Activated CD8-positive, alpha-beta memory T cell treated with anti-CD3 and anti-CD28 coated beads for 48 hours (primary cell): ENCODE measurements at places on chromosomes 5 and 9.

GRCh38 chr5:86824637-86825036 is 206.9 kb downstream of the COX7C start:
- no peak for DNase-seq

GRCh38 chr9:132888151-132888550 is 9.5 kb downstream of the SPACA9 start:
- no peak for DNase-seq

GRCh38 chr9:2000314-2000713 is 14.8 kb upstream of the SMARCA2 start:
- no peak for DNase-seq

DNA sequence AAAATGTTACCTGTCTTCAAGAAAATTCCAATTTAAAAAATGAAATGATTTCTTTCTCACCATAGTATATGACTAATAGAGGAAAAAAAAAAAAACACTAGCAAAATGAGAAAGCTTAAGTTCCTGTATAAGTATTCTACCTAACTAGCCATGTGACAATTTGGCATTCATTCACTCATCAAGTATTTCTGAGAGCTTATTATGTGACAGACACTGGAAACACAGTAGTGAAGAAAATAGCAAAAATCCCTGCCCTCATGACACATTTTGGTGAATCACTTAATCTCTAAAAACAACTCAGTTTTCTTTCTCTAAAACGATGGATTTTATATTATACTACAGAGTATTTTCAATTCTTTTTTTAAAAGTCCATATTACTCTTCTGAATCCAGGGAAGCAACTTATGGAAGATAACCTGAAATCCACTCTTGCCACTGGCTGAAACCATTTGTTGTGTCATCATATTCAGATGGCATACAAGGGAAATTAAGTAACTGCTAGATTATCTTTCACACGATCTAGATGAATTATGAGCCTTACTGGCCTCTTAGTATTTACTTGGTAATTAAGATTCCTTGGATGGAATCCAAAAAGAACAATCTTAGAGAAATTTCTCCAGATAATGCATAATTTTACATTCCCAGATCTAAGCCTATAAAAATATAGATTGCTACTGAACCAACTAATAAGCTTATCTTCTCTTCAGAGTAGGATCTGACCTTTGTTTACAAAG is 5.5 kb downstream of the PTBP3 start:
- no peak for DNase-seq

GRCh38 chr5:36378551-36378950 is 76.8 kb upstream of the RANBP3L start:
- no peak for DNase-seq

DNA sequence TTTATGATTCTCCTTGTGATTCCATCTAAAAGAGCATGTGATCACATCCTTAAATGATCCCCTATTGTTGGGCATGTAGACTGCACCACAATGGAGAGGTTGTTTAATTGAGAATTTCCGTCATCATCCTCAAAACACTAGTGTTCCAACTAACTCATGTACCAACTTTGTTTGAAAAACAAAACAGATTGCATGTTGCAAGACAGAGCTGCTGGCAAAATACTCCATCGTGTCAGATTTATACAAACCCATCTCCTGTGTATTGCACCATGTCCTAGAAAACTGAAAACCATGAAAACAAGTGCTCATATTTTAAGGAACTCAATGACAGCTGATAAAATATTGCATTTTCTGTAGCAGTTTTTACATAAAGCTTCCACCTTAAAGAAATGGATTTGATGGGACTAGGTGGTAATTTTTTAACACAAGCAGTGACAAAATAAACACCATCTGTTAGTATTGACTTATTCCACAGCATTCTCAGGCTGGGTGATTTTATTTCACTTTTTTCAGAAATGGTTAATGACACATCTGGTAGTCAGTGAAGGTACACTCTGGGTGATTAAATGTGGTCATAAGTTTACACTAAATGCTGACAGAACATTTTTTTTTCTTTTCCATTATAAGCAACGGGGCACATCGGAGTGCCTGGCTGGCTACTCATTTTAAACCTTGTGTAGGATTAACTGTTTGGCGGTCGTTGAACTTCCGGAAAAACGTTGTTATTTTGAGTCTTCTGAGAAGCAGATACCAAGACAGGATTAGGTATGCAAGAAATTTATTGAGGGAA is 602.9 kb upstream of the WWC1 start:
- no peak for DNase-seq

- DNase-seq, result no peak
Observed at GRCh38 chr9:30329431-30329830, 2055.0 kb upstream of the ACO1 start.

GRCh38 chr5:153421676-153422075 is 68.8 kb upstream of the GRIA1 start:
- DNase-seq, result no peak

DNA sequence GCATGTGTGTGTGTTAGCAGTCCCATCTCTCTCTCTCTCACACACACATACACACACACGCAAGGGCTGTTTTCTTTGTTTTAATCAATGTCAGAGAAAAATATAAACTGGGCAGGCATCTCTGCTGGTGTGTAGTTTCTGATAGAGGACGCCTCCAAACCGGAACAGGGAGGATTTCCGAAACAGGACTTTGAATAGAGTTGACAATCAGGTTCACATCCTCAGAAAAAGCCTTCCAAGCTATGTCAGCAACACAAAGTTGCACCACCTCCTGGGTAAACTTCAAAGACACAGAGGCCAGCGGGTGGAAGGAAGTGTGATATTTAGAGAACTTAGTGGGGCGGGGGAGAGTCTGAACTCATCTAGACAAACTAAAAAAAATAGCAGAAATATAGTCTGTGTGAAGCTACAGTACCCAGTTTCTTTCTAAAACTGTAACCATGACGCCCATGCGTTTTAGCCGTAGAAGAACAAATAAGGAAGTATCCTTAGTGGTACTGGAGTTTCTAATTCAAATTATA is 1.2 kb downstream of the ST8SIA4 start:
- DNase-seq, result no peak

DNA sequence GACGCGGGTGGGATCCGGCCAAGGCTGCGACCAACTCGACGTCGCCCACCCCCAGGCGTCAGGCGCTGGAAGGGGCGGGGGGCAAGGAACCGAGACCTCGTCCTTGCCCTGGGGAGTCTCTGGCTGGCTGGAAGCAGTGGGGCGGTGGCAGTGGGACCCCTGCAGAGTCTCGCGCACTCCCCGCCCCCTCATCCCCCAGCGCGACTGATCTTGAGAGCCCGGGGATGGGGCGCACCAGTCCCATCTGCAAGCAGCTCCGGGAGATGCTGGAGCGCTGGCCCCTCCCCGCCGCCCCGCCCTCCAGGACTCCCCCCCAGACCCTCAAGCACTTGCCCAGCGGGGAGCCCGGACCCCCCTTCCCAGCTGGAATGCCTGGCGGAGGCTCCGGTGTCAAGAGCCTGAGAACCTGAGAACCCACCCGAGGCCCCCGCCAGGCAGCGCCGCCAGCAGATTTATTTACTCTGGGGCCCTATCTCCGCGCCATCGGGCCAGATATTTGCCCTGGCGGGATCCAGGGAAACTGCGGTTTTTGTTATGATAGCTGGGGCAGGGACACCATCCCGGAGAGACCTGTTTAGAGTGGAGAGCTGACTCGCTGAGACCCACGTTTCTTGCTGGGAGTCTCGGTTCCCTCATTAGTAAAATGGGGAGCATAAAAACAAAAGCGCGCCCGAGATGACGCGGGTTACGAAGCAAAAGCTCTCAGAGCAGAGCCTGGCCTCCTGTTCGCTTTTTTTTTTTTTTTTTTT is 1.2 kb downstream of the PRRT1B start:
- DNase-seq, result no peak

GRCh38 chr9:36736648-36737047 is 164.0 kb downstream of the MELK start:
- no peak for DNase-seq

DNA sequence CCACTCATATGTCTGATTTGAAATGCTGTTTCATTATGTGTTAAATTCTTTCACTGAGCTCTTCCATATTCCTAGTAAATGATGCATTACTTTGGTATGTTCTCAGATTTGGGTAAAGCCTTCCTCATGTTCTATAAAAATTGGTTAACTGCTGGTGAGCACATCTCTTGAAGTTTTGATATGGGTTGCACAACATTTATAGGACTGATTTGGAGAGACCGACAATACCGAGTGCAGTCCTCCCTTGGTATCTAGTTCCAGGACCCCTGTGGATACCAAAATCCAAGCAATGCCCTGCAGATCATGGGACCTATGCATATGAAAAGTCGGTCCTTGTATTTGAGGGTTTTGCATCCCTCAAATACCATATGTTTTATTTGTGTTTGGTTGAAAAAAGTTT is 37.8 kb downstream of the WDR36 start:
- DNase-seq, result no peak

- no peak for DNase-seq
Observed at GRCh38 chr5:5467737-5468136, 45.3 kb downstream of the ICE1 start.

DNA sequence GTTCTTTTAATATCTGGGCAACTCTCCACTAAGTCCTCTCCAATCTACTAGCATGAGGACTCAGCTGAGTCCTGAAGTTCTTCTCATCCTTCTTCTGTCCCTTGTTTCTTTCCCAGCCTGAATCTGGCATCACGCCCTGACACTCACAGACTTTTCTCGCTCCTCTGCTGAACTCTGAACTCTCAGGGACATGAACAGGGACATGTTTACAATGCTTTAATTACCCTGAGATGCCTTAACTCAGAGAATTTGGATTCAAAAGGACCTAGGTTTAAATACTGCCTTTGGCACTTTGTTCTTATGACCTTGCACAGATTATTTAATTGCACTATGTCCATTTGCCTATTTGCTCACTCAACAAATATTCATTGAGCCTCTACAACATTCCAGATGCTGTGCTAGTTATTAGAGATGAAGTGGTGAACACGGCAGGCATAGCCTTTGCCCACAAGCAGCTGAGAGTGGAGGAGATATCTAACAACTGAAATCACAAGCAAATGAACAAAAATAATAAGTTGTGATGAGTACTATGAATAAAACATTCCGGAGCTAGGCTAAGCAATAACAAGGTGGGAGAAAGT is 106.0 kb downstream of the ADRB2 start:
- DNase-seq, result no peak
